T-helper 1 cell (primary cell): ENCODE measurements at places on chromosomes 5 and 9.

DNA sequence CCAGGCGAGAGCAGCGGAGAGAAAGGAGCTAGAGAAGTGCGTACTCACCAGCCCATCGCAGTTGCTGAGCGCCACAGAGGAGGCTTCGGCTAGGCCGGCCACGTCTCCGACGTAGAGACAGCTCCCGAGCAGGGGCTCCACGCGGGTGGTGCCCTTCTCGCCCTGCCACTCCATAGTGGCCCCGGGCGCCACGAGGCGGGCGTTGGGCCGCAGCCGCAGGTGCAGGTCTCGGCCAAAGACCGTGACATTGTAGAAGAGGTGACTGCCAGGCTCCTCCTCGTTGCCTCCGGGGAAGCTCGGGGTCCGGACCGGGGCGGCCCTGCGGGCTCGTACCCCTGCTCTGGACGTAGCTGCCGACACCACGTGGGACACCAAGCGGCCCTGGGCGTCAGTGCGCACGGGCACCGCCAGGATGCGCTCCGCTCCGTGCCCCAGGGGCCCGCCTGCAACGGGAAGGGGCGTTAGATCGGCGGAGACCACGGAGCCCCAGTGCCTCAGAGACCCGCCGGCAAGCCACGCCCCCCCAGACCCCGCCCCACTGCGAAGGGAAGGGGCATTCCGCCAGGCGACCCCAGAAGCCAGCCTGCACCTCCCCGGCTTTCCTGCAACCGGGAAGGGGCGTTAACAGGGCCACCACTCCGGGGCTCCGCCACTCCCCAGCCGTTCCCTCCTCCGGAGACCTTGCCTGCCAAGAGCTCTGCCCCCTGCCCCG lies 1.4 kb downstream of the ADAMTS2 start:
- DNase-seq: no peak

GRCh38 chr9:37840560-37841194 lies 40.1 kb downstream of the DCAF10 start:
- no peak for DNase-seq

GRCh38 chr5:83036991-83037575 lies 40.1 kb downstream of the TMEM167A start:
- no peak for DNase-seq

DNA sequence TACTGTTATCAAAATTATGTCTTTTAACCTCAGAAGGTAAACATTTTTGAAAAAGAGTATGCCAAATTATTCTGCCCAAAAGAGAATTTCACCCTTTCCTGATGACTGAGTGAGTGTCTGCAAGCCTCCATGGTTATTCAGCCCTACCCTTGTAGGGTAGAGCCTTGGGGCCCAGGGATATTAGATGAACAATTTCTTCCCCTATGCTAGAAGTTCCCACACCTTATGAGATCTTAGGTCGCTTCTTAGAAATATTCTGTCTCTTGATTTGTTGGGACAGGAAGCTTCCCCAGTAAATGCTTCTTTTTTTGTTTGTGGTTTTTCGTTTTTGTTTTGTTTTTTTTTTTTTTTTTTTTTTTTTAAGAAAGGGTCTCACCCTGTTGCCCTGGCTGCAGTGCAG lies 3.1 kb downstream of the CRB2 start:
- no peak for DNase-seq

- DNase-seq: no peak
These were observed 1154.7 kb downstream of the DTWD2 start for GRCh38 chr5:117833691-117834090.
